Activated naive CD8-positive, alpha-beta T cell treated with anti-CD3 and anti-CD28 coated beads, Interleukin-2, amount 50 U/mL, for 24 hours (primary cell): ENCODE measurements at places on chromosomes 1 and 21.

DNA sequence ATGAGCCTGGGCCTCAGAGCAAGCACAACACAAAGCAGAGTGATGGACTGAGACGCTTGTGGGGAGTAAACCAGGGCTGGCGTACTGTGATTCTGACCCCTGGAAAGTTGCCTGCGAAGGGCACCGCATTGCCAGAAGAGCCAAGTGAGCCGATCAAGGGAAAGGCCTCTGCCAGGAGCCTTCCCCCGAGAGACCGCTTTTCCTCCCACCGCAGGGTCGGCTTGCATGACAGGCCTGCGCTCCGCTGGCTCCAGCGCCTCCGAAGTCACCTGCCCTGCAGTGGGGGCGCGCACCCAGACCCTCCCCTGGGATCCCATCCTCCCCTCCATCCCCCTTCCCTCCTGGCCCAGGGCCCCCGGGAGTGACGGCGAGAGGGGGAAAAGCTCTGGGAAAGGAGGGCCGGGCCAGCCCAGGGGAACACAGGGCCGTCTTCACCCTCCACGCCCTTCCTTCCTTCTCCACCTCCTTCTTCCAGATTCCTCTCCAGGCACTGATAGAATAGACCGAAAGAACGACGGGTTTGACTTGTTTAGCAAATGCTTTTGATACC lies 165.0 kb downstream of the TRIM33 start:
- peak; percentile 10 for DNase-seq

- DNase-seq: no peak
These were observed 22.3 kb upstream of the PLA2G4A start for GRCh38 chr1:186806477-186806876.

GRCh38 chr1:72662918-72663317 lies 380.6 kb upstream of the NEGR1 start:
- no peak for DNase-seq

DNA sequence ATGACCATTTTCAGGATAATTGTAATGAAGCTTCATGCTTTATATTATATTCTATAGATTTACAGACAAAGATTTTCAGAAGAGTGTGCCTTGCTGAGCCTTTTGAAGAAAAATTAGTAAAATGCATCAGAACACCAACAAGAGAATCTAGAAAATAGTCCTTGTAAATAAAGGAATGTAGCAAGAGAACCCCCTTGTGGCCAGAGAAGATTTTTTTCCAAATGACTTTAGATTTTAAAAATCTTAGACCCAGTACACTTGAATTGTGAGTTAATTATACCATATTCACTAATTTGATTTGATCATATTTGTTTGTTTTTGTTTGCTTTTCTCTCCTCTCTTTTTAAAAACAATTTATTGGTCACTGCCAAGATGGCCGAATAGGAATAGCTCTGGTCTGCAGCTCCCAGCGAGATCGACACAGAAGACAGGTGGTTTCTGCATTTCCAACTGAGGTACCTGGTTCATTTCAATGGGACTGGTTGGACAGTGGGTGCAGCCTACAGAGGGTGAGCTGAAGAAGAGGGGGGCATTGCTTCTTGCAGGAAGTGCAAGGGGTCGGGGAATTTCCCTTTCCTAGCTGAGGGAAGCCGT lies 12.8 kb upstream of the IFI44L start:
- DNase-seq: no peak

- no peak for DNase-seq
These were observed at the start of gene CD1B for GRCh38 chr1:158331481-158332150. Gene CD1B, minus strand, starts transcription at chr1:158331531. Its CDS starts 108 bp downstream, at chr1:158331423.

DNA sequence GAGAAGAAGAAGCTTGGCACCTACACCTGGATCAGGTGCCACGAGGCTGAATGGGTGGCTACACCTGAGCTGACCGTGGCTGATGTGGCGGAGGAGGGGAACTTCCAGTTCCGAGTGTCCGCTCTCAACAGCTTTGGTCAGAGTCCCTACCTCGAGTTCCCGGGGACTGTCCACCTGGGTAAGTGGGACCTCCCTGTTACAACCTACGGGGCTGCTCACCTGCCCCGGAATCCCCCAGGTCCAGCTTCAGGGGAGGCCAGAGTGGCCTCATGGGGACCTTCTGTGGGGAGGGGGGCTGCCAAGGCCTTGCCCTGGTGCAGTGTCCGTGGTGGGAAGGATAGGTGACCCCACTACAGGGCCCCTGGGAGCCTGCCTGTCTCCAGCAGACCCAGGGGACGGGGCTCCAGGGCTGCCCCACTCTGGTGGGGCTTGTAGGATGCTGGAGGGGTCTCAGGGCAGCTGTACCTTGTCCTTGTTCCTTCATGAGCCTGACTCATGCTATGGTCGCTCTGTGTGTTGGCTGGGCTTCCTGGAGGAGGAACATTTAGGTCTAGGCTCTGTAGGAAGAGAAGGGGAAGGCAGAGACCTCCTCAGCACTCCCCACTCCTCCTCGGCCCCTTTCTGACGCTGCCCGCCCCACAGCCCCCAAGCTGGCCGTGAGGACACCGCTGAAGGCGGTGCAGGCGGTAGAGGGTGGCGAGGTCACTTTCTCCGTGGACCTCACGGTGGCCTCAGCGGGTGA lies 7.2 kb downstream of the OBSCN start:
- no peak for DNase-seq

- no peak for DNase-seq
These were observed 17.5 kb upstream of the ECE1 start for GRCh38 chr1:21307663-21308305.

- DNase-seq: no peak
These were observed 74.0 kb downstream of the NUF2 start for GRCh38 chr1:163395790-163396189.

- no peak for DNase-seq
These were observed 52.1 kb downstream of the CD34 start for GRCh38 chr1:207858806-207859205.

DNA sequence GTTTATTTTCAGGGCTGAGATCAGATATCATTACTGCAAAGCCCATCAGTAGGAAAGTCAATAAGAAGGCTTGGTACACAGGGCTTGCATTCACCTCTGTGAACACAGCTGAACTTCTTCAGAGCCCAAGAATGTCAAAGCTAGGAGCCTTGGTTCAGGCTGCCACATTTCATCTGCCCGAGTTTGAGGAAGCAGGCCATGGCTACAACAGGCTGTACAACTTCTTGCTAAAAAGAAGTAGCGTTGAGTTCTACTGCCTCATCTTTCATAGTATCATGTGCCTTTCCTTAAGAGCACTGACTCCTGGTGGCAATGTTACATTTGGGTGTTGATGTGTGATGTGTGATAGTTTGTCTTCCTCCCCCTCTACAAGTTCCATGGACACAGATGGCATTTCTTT lies 10.1 kb downstream of the C1orf162 start:
- no peak for DNase-seq

GRCh38 chr1:35931446-35932157 lies 697 bp downstream of the AGO3 start:
- DNase-seq: no peak

DNA sequence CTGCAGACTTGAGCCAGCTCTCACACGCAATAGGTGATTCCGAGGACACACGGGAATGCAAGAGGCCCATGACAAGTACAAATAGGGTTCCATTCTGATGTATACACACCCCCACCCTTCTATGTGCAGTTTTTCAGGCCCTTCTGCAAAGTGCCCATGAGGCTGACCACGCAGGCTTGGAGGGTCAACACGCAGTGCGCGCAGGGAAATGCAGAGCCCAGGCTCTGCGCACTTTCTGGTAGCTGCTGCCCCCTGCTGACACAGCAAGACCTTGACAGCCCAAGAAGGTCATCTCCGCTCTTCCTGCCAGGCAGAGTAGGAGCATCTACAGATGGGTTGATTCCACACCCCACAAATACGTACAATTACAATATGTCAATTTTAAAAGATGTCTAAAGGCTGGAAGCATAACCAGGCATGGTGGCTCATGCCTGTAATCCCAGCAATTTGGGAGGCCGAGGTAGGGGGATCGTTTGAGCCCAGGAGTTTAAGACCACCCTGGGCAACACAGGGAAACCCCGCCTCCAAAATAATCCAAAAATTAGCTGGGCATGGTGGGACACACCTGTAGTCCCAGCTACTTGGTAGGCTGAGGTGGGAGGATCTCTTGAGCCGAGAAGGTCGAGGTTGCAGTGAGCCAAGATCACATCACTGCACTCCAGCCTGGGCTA lies 18.5 kb downstream of the SH3BP5L start:
- DNase-seq: peak; percentile 66

GRCh38 chr1:37901893-37902225 lies 42.5 kb upstream of the MTF1 start:
- DNase-seq: no peak
